ENCODE measurements at places on chromosomes 2 and 18.

DNA sequence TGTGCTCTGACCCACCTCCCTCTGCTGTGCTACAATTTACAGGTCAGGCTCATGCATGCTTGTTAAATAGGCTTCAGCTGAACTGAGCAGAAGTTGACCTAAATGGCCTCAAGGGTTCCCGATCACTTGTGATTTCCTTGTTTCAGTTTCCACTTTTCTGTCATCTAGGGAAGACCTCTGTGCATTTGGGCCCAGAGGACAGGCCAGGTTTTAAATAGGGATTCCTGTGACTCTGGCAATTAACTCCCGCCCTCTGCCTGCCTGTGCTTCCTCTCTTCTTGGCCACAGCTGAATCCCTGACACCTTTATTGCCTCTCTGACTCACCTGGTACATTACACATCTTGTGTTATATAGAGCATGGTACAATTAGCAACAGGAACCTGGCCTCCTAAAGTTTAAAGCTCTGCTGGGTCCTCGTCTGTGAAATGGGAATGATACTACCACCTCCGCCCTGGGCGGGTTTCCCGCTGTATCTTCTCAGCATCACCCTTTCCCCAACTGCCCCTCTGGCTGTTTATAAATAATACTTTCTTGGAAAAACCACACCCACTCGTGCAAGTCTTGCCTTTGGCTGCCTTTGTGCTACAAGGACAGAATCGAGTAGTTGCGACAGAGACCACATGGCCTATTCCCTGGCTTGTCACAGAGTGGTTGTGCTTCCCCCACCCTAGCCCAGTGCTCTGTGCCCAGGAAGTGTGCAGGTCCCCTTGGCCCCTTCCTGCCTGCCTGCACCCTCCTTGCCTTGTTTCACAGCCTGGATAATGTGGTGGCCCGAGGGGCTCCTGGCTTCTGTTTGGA is 7.9 kb downstream of the CABLES1 start:
- no peak for DNase-seq

- no peak for DNase-seq
These were observed 156.4 kb downstream of the NRXN1 start for GRCh38 chr2:50875561-50875960.

- peak; percentile 40 for DNase-seq
These were observed 5.2 kb downstream of the D2HGDH start for GRCh38 chr2:241739651-241740050.

GRCh38 chr2:160812830-160813505 is 319.4 kb upstream of the RBMS1 start:
- DNase-seq: no peak

- DNase-seq: no peak
These were observed 225.8 kb downstream of the RNF152 start for GRCh38 chr18:61666876-61667590.

GRCh38 chr2:12170121-12170520 is 423.7 kb downstream of the LPIN1 start:
- DNase-seq: no peak

All from foreskin fibroblast (primary cell).